Lung (tissue), 17 donors: ENCODE measurements at places on chromosomes 12 and 14.

GRCh38 chr14:26932606-26933005 is 334.8 kb upstream of the NOVA1 start:
- no peak for DNase-seq

- DNase-seq, result no peak
These were observed 46.8 kb upstream of the BEGAIN start for GRCh38 chr14:100634026-100634425.

GRCh38 chr12:27785882-27786570 is 6.0 kb upstream of the MANSC4 start:
- DNase-seq, result no peak

DNA sequence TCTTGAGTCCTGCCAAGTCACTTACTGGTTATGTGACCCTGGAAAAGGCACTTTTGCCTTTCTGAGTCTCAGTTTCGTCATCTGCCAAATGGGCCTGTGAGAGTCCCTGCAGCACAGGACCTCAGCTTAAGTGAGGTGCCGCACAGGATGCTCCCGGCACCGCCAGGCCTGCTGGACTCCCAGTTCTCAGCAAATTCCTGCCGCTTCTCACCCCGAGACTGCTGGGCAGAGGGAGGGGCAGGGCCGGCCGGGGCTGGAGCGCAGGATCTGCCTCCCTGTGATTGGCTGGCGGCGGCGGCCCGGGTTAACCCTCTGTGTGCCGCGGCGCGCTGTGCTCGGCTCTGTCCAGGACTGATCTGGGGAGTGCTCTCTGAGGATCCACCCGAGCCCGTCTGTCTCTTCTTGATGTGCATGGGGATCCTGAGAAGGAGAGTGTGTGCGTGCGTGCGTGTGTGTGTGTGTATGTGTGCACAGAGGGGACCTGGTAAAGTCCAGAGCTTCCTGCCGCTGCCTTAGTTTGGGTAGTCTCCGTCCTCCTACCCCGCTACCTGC is 8.6 kb downstream of the SETD1B start:
- peak; percentile 74 for DNase-seq

DNA sequence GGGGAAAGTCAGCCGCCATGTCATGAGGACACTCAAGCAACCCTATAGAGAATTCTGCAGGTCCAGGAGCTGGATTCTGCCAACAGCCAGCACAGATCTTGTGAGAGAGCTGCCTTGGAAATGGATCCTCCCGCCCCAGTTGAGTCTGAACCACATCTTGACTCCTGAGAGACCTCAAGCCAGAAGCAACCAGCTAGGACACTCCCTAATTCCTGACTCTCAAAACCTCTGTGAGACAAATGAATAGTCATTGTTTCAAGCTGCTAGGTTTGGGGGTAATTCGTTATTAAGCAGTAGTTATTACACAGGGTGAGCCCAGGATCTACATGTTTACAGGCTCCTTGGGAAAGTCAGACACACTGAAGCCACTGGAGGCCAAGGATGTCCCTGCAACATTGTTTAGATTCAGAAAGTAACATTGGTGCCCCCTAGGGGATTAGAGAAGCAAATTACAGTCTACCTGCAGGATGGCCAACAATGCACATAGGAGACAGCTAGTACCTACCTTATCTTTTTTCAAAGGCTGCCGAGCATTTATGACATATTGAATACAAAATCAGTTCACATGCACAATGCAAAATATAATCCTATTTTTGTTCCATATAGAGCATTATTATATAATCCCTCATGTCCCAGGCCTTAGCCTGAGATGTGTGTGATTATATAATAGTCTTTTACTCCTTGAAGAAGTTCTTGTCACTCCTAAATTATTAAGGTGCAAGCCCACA is 57.9 kb upstream of the FICD start:
- peak; percentile 77 for DNase-seq

- DNase-seq, result no peak
These were observed 163.7 kb upstream of the IGF1 start for GRCh38 chr12:102643879-102644575.

- DNase-seq, result no peak
These were observed 2.0 kb upstream of the IRAK3 start for GRCh38 chr12:66187036-66187435.
